ENCODE measurements at places on chromosomes 7 and 10.
A peak's percentile ranks its signal among the peaks of the same experiment; 100 is the strongest.

- no peak for DNase-seq
These were observed 161.5 kb upstream of the TBX20 start for GRCh38 chr7:35415411-35415822.

DNA sequence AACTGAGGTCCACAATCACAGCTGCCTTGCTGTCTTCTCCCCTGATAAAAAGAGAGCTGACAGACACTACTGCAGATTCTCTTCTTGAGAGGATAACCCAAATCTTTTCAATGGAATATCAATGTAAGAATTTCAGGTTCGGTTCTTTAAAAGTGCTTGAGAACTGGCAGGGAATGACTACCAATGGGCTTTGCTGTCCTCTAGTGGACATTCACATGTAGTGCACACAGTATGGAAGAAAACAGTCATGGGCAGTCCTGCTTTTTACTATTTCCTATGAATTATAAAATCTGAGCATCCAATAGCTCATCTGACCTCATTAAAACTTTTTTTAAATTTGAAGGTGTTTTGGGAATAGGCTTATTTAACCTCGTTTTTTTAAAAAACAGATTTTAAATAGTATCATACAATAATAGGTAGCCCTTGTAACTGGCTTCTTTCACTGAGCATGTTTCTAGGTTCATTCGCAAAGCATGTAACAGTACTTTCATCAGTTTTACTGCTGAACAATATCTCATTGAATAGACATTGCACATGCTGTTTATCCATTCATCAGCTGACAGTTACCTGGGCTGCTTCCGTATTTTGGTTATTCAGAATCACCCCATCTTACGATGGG lies 18.3 kb downstream of the FZD9 start:
- peak; percentile 71 for DNase-seq

- DNase-seq = no peak
These were observed 10.7 kb upstream of the PANK1 start for GRCh38 chr10:89655722-89656121.

- no peak for DNase-seq
These were observed 4.5 kb upstream of the EMX2 start for GRCh38 chr10:117537904-117538524.

- no peak for DNase-seq
These were observed 351.8 kb upstream of the ETV1 start for GRCh38 chr7:14341200-14341775.

DNA sequence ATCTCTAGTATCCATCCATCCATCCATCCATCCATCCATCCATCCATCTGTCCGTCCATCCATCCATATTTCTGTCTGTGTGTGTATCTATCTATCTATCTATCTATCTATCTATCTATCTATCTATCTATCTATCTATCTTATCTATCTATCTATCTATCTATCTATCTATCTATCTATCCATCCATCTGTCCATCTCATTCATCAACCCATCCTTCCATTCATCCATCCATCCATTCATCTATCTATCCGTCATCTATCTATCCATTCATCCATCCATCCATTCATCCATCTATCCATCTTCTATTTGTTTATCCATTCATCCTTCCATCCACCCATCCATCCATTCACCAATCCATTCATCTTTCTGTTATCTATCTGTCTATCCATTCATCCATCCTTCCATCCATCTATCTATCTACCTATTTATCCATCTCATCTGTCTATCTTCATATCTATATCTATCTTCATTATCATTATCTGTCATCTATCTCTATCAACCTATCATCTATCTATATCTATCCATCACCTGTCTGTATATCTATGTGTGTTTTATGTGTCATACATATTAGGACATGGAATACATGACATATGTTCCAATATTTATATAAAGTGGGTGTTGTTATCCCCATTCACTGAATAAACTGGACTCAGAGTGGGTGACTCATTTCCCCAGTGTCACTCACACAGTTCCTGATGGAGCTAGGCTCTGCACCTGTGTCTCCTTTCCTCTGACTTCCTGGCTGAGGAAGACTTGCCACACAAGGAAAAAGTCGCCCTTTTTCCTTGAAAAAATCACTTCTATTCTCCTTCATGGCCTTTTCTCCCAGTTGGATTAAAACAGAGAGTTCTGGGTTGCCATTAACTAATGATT lies 200.1 kb downstream of the CCDC3 start:
- no peak for DNase-seq

DNA sequence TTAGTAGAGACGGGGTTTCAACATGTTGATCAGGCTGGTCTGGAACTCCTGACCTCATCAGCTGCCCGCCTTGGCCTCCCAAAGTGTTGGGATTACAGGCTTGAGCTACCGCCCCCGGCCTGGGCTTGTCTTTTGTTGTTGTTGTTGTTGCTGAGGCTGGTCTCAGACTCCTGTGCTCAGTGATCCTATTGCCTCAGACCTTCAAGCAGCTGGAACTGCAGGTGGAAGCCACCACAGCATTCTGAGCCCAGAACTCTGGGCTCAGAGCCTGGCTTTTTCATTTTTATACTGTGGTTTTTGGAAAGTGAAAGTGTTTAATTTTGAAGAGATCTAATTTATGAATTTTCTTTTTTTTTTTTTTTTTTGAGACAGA lies 16.2 kb upstream of the DNAJB6 start:
- no peak for DNase-seq

- no peak for DNase-seq
These were observed 517.0 kb downstream of the INHBA start for GRCh38 chr7:41185851-41186250.

Data from LoVo (cell line).